ENCODE measurements at places on chromosomes 5 and 9.
A peak's percentile ranks its signal among the peaks of the same experiment; 100 is the strongest.

DNA sequence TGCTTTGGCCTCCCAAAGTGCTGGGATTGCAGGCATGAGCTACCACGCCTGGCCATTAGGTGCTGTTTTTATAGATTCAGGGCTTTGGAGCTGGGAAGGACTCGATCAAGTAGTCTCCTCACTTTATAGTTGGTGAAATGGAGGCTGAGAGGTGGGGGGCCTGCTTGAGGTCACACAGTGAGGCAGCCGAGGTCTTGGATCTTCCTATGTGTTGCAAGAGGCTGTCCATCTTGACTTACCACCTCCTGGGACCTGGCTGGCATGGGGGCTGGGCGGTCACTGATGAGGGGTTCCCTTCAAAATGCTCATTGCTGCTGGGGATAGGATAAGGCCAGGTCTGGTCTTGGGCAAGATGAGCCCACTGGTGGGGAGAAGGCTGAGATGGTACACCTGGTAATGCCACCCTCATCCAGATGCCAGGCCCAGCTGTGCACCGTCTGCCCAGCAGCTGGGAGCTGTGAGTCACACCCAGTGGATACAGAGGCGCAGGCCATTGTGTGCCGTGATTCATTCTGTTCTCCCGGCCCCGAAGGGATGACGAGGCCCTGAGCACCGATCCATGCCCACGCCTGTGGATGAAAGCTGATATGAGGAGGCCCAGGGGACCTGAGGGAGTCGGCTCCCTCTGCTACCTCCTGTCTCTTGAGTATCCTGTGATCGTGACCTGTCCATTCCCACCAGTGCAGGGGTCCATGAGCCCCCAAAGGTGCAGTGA is 10.5 kb upstream of the NDST1 start:
- peak; percentile 59 for DNase-seq

DNA sequence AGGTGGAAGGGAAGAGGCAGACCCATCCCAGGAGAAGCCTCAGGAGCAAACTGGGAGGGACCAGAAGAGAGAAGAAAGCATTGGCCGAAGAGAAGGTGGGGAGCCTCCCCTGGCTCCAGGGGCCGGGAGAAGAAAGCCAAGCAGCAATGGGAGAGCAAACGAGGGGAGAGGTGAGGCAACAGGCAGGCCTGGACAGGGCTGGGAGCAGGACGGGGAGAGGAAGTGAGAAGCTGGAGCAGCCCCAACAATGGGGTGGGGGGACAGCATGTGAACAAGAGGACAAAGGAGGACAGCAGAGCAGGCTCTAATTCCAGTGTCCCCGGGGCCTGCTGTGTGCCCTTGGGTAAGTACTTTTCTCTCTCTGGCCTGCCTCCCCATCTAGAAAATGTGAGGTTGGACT is 115.3 kb downstream of the PSD2 start:
- DNase-seq: no peak

GRCh38 chr5:127878174-127878750 is 175.1 kb downstream of the CCDC192 start:
- peak; percentile 52 for DNase-seq

DNA sequence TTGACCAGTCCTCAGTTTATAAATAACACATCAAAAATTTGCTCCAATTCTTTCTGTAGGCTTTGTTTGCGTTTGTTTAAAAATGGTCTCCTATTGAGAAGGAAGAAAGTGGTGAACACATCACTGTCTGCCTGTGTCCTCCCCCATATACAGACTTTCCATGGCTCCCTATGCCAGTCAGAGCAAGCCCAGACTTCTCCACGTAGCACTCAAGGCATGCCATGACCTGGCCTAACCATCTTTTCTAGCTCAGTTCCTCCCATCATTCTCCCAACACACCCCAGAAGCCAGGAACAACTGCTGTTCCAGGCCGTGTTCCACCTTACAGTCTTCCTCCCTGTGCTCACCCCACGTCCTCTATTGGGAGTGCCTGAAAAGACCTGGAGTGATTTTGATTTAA is 129.6 kb upstream of the ZNF618 start:
- DNase-seq: no peak

DNA sequence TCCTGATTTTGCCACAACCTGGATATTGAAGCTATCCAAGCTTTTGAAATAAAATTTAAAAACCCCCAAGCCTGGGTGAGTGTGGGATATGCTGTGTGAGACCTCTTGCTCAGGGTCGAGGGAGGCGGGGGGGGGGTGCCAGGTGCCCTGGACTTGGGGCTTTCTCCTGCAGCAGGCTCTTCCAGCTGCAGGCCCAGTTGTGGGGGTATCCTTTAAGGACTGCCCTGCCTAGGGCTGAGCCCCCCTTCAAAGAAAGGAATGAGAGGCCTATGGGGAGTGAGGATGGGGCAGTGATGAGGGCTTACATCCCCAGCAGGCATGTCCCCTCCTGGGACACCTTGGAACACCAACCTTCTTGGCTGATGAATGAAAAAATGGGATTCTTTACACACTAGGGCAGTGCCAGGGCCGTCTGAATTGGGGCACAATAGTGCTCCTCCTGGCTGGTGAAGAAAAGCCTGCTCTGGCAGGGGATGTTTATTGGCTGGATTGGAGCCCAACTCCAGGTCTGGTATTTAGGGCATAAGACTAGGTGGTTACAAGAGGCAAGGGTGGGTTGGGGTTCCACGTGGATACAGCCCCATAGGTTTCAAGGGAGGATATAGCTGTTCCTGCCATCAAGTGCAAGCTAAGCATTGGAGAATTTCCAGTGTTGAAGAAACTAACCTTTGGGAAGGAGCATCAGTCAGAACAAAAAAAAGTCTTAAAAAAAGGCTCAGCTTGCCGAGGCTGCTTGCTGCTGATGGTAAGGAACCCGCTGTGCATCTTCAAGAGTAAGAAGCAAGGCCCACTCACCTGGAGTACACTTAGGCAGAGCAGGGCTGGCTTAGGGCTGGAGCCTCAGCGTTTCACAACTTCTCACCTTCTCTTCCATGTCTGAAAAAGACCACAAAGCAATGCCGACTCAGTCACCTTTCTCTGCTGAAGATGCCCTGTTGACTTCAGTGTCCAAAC is 7.0 kb downstream of the HNRNPAB start:
- no peak for DNase-seq

- DNase-seq: no peak
Observed at GRCh38 chr9:85112933-85113418, 443.4 kb downstream of the NTRK2 start.

- DNase-seq: no peak
Observed at GRCh38 chr5:152811988-152812387, 406.9 kb upstream of the NMUR2 start.

Measured in eye (tissue), 1 donor.